ENCODE measurements at places on chromosomes 4 and X. TPM values are rescaled to one million over a fixed set of nuclear protein-coding genes. Genes with fewer than 3 reads are reported as not detected.

GRCh38 chrX:28520786-28521185 lies 66.5 kb upstream of the IL1RAPL1 start:
- no peak for DNase-seq

GRCh38 chr4:181597766-181598165 lies 645.4 kb upstream of the TENM3 start:
- no peak for DNase-seq

- DNase-seq, result no peak
Observed at GRCh38 chr4:87738483-87738882, 60.9 kb upstream of the IBSP start.

TMEM35A gene
- not detected for total RNA-seq

SLIT2 gene
- total RNA-seq, result 0.07 TPM

C4orf50 gene
- total RNA-seq, result 0.16 TPM

Data from activated CD4-positive, alpha-beta T cell treated with anti-CD3 and anti-CD28 coated beads, Interleukin-2, amount 10 ng/mL, durations not matched to agents 24 days and 14 days (primary cell).